ENCODE measurements at places on chromosomes 11 and 22.

DNA sequence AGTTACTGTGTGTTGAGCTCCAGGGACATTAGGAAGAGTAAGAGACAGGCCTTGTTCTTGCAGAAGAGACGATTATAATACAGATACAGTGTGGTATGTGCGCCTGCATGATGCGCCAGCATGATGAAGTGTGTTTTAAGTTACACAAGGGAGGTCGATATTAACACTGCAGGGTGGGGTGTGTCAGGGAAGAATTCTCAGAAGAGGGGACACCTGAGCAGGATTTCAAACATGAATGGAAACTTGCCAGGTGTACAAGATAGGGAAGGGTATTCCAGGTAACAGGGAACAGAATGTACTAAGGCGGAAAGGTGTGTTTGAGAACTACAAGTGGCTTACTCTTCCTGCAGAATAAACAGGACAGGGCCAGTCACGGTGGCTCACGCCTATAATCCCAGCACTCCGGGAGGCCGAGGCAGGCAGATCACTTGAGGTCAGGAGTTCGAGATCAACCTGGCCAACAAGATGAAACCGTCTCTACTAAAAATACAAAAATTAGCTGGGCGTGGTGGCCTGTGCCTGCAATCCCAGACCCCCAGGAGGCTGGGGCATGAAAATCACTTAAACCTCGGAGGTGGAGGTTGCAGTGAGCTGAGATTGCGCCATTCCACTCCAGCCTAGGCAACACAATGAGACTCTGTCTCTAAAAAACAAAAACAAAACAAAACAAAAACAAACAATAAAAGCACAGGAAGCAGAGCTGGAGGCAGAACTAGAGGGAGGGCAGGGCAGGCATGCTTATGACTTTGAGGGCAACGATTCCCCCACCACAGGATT lies 59.0 kb downstream of the SYN3 start:
- no peak for DNase-seq

DNA sequence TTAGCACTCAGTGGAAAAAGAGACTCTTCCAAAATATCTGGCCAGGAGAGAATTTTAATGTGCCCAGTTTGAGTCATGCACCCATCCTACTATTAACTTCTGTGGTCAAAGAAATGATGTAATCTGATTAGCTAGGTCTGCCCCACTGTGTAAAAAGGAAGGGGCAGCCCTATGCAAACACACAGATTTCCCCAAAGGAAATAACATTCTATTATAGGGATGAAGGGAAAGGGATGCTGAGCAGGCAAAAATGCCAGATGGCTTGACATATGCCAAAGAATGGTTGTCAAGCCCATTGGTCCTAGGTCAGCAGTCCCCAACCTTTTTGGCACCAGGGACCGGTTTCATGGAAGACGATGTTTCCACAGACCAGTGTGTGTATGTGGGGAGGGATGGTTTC lies 43.3 kb upstream of the PAK1 start:
- DNase-seq = no peak

- DNase-seq = no peak
Measured at GRCh38 chr11:269146-269890, 8.9 kb upstream of the NLRP6 start.

GRCh38 chr11:88353835-88354496 lies 16.4 kb upstream of the CTSC start:
- DNase-seq = no peak

DNA sequence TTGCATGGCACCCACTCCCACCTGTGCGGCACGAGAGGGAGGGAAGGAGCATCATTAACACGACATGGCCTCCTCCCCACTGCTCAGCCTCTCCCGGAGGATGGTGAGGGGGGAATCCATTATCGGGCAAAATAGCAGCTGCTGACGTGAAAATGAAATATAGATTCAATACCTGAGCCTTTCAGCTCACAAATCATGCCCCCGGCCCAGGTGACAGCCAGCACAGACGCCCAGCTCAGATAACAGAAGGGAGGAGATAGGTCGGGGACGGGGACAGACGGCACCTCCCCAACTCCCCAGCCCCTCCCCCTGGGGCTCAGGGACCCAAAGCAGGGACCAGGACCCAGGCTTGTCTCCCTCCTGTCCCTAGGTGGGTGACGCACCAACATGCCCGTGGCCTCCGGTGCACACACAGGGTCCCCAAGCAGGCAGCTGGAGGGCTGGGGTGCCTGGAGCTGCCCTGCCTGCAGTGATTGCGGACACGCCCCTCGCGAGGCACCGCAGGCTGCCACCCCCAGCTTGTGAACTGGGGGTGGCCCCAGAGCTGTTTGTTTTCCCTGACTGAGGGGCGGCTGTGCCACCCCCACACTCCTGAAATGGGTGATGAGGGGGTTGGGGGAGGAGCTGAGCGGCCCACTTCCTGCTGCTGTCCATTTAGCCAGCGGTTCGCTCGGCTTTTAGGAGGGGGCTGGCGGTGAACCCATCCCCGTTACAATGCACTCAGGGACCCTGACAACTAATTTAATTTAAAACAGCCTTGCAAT lies 31.7 kb downstream of the FLRT1 start:
- no peak for DNase-seq

GRCh38 chr11:8352103-8352875 lies 88.6 kb upstream of the LMO1 start:
- DNase-seq = no peak

- DNase-seq = peak; percentile 67
Measured at GRCh38 chr11:66371627-66372415, at the start of gene SLC29A2. SLC29A2 (minus strand) TSS chr11:66371760; CDS start chr11:66371591, 169 bp downstream.

DNA sequence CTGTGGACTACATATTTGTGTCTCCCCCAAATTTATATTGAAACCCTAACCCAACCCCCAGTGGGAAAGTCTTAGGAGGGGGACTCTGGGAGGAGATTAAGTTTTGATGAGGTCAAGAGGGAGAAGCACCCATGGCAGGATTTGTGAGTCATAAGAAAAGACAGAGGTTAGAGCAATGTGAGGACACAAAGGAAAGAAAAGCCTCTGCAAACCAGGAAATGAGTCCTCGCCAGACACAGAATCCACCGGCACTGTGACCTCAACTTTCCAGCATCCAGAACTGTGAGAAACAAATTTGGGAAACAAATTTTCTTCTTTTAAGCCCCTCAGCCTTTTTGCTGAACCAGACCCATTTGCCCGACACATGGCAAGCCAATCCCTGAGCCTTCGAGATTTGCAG lies 397.0 kb downstream of the NTM start:
- no peak for DNase-seq

DNA sequence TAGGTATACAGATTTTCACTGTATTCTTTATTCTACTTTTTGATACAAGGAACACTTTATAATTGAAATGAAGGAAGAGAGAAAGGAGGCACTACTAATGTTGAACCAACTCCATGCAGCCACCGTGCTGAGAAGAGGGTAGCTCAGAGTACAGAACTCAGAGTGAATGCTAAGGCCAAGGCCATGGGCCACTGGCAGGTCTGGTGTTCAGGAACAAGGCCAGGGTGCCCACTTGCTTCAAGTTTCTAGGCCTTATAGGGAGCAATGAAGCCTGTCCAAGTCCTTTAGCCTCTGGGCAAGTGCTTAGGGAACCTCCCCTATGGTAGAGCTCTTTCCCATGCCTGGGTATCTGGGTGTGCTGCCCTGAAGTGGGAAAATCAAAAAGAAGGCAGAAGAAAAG lies 235.0 kb downstream of the TENM4 start:
- no peak for DNase-seq

GRCh38 chr22:29871684-29872083 lies 11.3 kb upstream of the MTMR3 start:
- DNase-seq = no peak

GRCh38 chr11:73384125-73384441 lies 7.9 kb downstream of the RELT start:
- DNase-seq = no peak

DNA sequence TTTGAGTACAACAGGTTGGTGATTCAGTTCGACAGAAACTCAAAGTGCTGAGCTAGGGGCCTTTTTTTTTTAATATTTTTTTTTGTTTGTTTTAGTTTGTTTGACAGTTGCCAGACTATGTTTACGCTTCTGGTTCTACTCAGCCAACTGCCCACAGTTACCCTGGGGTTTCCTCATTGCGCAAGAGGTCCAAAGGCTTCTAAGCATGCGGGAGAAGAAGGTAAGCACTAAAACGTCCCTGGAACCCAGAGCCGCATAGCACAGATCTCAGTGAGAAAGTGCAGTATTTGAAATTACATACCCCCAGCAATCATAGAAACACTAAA lies 649 bp downstream of the PRRG4 start:
- no peak for DNase-seq

DNA sequence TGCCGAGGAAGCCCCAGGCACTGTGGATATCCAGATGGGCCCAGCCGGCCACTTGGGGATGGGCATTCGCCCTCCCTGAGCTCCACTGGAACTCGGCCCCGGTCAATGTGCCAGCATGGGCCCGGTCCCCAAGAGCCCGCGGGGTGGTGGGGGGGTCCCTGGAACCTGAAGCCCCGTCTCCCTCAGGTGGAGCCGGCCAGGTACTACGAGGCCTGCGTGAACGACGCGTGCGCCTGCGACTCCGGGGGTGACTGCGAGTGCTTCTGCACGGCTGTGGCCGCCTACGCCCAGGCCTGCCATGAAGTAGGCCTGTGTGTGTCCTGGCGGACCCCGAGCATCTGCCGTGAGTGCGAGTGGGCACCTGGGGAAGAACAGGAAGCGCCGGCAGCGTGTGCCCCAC lies 21.2 kb downstream of the MUC5AC start:
- no peak for DNase-seq

- no peak for DNase-seq
Measured at GRCh38 chr11:127972816-127973215, 614.5 kb downstream of the ETS1 start.

- DNase-seq = no peak
Measured at GRCh38 chr11:94948070-94948617, 25.2 kb downstream of the CWC15 start.

DNA sequence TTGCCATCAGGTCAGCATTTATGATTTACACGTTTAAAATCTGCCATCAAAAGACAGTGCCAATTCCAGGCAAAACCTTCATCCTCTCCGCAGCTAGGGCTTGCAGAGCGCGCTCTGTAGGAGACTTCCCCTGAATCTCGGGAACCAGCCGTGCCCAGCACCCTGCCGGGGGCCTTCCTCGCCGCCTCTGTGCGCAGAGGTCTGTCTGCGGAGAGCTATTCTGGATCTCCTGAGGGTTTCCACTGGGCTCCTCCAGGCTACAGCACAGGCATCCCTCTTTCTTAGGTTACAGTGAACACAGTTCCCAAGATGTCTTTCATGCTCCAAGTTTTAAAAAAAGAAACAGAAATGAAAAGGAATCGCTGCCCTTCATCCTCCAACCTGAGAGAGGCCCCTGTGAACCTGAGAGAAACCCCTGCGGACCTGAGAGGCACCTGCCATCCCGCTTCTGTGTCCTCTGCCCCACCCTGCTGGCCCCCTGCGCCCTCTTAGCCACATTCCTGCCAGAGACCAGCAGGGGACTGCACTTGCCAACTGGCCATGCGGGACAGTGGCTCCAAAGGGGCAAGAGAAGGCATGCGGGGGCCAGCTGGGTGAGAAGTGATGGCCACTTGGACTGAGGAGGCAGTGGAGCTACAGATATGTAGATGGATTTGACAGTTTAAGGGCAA lies 16.1 kb downstream of the TP53AIP1 start:
- no peak for DNase-seq

DNA sequence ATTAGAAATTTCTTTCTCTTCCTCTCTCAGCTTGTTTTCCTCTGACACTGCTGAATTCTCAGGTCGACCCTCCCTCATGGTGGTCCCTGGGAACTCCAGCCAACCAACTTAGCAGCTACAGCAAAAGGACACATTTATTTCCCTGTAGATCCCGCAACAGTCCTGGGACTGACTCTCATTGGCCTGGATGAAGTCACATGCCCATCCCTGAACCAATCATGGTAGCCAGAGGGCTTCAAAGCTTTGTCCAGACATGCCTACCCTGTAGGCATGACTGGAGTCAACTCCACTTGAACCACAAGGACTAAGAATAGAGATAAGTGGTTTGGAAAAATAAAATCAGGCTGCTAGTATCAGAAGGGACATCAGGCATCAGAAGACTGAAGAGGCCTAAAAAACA lies 84.6 kb upstream of the LRRC55 start:
- DNase-seq = no peak

DNA sequence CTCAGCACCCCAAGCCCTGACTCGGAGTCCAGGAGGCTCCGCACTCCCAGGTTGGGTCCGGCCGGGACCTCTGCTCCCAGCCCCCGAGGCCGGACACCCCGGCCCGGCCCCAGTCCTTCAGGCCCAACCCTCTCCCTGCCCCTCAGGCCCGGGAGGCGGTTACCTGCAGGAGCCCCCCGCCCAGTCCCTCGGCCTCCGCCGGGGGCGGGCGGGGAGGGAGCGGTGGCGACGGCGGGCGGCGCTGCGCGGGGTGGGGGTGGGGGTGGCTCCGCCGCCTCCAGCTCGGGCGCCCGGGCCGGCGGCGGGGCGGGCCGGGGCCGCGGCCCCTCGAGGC lies 310 bp downstream of the TCF20 start:
- peak; percentile 58 for DNase-seq

GRCh38 chr11:21769188-21769587 lies 423.7 kb upstream of the ANO5 start:
- no peak for DNase-seq

GRCh38 chr11:9462172-9462799 lies 1.5 kb downstream of the ZNF143 start:
- no peak for DNase-seq
